B cell (primary cell): ENCODE measurements at places on chromosomes 6 and 20.

DNA sequence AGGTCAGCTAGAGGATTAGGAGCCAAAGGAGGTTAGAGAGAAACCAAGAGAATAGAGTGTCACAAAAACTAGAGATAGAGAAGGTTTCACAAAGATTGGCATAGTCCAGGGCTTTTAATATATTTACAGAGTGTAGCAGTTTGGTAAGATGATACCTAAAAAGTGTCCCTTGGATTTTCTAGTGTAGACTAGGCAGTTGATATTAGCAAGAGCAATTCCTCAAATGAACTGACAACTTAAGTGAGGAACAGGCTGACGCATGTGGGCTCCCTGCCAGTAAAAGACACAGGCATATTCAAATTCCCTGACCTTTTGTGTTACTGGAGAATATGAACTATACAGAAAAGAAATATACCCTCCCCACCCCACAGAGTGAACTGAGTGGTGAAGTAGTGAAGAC lies 40.1 kb downstream of the VTA1 start:
- DNase-seq = no peak

- no peak for DNase-seq
Measured at GRCh38 chr6:122869437-122870024, 80.5 kb downstream of the SMPDL3A start.

GRCh38 chr6:35011096-35012041 lies 122.3 kb downstream of the ANKS1A start:
- DNase-seq = no peak

- no peak for DNase-seq
Measured at GRCh38 chr20:43043887-43044286, 145.8 kb downstream of the PTPRT start.

GRCh38 chr20:52280407-52280806 lies 88.8 kb upstream of the ZFP64 start:
- no peak for DNase-seq

GRCh38 chr6:117615750-117616390 lies 13.6 kb upstream of the GOPC start:
- no peak for DNase-seq

DNA sequence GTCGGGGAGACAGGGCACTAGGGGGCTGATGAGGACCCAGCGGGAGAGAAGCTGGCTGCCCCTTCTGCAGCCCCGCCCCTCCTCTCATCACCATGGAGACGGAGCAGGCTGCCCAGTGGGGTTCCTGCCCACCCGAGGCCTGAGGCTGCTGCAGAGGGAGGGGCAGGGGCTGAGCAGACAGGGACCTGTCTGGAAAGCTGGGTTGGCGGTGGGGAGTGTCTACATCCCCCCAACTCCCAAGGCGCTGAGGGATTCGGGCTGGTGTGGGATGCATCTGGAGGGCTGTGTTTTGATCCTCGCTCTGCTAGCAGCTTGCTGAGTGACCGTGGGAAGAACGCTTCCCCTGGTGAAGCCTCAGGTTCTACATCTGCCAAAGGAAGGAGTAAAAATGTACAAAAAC lies 1.2 kb upstream of the BPI start:
- DNase-seq = no peak

DNA sequence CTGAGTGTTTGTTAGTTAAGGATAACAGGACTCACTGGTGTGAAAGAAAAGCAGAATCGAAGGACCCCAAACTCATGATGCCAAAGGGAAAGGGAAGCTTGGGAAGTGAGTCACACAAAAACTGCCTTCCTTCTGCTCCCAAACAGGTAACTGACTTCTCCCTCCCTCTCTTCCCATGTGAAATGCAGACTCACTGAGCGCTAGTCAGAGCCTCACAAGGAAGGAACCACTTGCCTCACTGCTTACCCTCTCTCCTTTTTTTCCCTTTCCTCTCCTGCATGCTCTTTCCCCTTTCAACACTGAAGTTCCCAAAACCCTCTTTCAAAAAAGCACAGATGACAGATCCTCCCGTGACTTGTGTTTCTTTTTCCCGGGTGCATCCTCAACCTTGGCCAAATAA lies 56.4 kb downstream of the LYRM4 start:
- DNase-seq = no peak

- DNase-seq = no peak
Measured at GRCh38 chr20:64241061-64241460, 14.5 kb upstream of the PCMTD2 start.

- DNase-seq = no peak
Measured at GRCh38 chr6:41277605-41278004, 8.9 kb downstream of the TREM1 start.

DNA sequence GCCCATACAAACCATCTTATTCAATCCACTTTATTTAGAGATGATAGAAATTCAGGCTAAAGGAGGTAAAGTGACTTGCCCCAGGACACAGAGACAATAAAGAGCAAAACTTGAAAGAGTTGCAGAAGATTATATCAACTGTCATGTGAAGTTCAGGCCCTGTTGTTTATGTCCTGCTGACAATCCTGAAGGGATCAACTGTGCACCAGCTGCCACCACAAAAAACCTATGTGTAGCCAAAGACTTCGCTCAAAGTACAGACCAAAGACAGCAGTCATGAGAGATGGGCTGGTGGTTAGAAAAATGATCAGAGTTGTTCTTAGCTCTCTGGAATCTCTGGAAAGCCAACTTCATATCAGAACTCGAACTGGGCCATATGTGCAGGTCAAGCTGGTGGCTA lies 16.0 kb upstream of the CITED2 start:
- no peak for DNase-seq

DNA sequence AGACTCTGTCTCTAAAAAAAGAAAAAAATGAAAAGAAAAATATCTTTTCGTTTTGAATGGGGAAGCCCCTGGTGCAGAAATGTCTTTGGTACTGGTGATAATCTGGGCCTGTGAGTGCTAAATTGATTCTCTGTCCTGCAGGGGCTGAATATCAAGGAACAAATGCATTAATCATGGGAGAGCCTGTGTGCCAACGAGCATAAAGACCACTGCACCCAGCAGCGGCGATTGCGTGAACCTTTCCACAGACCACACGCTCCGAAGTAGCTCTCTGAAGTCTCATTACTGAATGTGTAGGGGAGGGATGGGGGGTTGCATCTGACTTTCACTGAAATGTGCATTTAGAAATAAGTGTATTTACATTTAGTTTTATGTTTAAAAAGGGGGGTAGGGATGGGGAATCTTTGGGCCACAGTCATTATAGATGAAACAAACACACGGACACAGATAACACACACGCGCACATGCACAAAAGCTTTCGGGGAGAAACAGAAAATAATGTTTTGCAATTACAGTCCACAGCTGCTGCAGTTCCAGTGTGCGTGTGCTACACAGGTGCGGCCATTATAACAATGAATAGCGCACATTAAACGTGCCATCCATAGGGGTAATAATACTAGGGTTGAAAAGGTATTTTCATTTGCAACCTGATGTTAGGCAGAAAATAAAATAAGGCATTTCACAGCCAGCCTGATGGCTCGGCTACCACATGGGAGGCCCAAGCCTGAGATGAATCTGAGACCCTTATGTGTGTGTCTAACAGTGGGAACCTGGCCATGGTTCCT lies 154.0 kb downstream of the MBOAT1 start:
- DNase-seq = no peak

GRCh38 chr6:30172681-30173080 lies 9.3 kb downstream of the TRIM15 start:
- no peak for DNase-seq

DNA sequence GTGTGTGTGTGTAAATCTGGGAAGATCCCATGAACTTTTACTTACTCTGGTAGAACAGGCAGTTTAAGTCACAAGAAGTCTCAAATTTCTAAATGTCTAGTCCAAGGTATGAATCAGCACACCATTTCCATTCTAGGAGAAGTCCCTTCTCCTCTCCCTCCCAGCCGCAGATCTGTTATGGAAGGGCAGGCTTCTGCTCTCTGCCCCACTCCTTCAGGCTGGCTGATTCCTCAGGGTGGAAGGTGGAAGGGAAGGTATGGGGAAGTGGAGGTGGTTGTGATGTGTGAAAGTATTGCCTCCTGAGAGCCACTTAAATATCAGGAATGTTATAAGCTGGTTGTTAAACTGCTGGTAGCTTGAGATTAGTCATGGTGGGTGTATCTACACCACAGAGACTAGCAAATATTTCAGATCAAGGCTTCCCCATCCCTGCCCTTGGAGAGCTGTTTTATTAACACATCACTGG lies 44.5 kb upstream of the LAMA4 start:
- DNase-seq = no peak

DNA sequence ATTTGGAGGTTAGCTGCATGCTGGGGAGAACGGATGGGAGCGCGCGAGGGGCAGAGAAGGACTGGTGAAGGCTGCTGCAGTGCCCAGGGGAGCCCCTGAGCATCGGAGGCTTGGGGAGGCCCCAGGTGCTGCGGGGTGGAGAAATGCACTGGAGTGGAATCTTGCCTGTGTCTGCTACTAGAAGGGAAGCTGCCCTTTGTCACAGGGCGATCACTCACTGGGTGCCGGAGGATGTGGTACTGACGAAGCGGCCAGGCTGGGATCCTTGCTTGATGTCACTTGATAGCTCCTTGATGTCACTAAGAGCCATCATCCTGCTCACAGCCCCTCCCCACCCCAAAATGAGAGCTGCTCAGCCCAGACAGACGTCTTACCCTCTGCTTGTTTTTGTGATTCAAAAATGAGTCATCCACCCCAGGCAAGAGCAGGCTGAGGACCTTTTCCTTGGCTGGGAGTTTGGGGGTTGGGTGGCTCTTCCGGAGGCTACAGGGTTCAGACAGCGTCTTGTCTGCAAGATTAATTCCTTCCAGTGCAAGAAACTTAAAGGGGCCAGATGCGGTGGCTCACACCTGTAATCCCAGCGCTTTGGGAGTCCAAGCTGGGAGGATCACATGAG lies 62.6 kb upstream of the PMEPA1 start:
- no peak for DNase-seq
